ENCODE measurements at places on chromosomes 1 and 21.

GRCh38 chr1:37994886-37995566, 5.2 kb upstream of the SF3A3 start:
- DNase-seq, result no peak

DNA sequence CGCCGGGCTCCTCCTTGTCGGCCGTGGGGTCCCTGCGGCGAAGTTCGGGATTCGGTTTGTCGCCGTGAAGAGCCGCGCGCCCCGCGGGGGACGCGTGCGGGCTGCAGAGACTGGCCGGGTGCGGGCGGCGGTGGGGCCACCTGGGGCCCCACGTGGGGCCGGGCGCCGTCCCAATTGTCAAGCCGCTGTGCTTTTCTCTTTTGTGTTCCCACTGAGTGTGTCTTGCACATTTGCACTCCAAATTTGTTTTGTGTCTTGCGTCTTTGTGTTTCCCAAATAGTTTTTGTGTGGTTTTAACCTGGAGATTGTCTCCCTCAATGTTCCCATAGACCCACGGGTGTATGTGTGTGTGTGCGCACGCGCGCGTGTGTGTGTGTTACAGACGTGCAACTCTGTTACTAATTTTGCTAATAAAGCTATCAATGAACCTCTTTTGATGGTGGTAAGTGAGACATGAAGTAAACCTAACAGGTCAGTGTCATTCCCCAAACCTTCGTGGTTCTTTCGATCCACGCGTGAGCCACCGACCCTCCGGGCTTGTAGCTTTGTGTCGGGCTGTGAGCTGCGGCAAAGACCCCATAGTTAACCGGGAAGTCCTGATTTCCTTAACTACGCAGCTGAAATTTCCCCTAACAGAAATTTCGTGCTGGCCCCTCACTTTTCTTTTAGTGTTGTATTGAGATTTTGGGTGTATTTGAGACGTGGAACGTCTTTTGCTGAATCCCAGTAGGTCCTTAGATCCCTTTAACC, 708 bp downstream of the PRDM2 start:
- DNase-seq, result peak; percentile 59

- no peak for DNase-seq
These were observed 64.8 kb upstream of the ZNF648 start for GRCh38 chr1:182126272-182126800.

GRCh38 chr1:80155371-80155770, 1148.8 kb upstream of the ADGRL4 start:
- no peak for DNase-seq

GRCh38 chr1:17732475-17732874, 22.7 kb upstream of the ACTL8 start:
- no peak for DNase-seq

DNA sequence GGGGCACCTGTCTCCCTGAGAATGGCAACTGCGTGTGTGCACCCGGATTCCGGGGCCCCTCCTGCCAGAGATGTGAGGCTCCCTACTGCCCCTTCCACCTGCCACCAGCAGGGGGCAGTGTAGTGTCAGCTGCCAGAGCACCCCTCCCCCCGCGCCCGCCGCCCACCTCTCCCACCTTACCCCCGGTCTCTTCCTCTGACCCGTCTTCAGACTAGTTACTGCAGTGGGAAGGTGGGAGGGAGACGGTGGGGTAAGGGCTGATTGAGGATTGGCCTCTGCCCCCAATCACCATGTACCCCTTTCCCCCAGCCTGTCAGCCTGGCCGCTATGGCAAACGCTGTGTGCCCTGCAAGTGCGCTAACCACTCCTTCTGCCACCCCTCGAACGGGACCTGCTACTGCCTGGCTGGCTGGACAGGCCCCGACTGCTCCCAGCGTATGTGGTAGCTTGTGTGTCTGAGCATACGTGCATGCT, 10.1 kb upstream of the LRRC71 start:
- DNase-seq, result peak; percentile 34

GRCh38 chr1:6891781-6892579, 106.7 kb downstream of the CAMTA1 start:
- no peak for DNase-seq

- DNase-seq, result no peak
These were observed 8.1 kb downstream of the ARV1 start for GRCh38 chr1:230986976-230987375.

- DNase-seq, result no peak
These were observed 8.1 kb downstream of the ADAMTS5 start for GRCh38 chr21:26958788-26959187.

DNA sequence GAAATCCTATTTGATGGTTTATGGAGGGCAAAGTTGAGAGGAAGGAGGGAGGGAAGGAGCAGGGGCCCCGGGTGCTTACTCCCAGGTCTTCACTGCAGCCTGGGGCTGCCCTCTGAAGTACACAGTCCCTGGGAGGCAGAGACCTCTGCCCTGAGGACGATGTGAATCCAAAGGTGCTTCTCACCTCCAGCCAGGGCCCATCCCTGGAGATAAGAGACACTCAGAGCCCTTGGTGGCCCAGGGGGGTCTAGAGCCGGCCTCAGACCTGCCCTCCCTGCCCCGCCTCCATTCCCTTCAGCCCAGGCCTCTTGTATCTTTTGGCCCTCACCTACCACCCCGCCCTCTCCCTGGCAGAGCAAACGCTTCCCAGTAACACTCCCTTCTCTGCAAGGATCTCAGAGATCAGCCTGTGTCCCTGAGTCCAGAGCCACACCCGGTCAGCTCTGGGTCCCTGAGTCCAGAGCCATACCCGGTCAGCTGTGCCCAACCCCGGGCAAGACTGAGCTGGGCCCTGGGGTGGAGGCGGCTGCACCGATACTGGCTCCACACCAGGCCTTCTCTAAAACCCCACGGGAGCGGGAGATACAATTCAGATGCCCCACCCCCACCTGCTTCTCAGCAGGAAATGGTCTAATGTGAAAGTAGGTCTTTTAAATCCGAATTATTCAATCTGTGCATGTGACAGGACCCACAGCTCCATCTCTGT, 3.6 kb upstream of the GNB1 start:
- DNase-seq, result no peak

DNA sequence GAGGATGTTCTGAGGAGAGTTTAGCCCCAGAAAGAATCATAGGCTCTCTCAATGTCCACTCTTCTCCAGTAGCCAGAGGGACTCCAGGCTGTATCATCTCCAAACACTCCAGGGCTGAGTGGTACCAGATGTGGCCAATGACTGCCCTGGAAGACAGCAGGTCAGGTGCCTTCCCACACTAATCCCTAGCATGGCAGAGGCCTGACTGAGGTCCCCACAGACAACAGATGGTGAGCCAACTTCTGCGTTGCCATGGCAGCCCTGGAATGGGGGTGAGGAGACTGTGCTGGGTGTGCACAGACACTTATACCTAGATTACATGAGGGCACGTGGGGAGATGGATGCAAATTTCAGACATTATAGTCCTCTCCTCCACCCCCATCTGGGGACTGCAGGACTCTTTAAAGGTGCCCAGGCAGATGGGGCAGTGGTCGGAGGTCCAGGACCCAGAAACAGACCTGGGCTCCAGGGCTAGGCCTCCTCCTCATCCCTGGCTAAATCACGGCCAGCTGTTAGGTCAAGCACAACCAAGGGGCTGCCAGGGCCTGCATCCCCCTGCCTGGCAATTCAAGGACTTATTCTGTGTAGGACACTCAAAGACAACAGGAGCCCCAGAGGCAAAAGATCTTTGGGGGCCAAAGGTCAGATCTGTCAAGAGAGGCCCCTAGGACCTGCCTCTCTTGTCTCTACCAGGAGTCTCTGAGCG, 42.9 kb downstream of the CAMK2N1 start:
- no peak for DNase-seq

GRCh38 chr1:215568299-215568692, 1.2 kb downstream of the KCTD3 start:
- DNase-seq, result peak; percentile 73

- no peak for DNase-seq
These were observed 28.4 kb downstream of the VPS13D start for GRCh38 chr1:12258272-12258671.

DNA sequence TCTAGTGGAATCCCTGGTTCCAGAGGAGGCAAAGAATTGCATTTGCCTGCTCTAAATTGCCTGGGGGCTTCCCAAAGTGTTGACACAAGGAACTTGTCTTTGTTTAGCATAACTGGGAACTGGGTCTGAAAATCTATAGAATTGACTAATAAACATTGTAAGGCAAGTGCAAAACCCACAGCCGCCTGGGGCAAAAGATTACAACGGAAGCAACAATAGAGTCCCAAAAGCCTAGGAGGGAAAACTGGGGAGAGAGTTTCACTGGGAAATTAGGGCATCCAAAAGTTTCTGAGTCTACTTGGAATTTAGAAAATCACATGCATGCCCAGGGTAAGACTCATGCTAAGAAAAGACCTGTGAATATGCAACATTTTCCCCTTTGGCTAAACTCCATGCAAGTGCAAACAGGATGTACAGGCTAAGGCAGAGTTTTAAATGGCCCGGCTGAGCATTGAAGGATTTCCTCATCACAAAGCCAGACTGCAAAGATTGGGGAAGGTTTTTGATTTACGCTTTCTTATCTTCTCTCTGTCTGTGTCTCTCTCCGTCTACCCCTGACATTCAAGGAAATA, 725.3 kb upstream of the NCAM2 start:
- DNase-seq, result no peak

- no peak for DNase-seq
These were observed 14.9 kb downstream of the SLC45A3 start for GRCh38 chr1:205665201-205666045.

- no peak for DNase-seq
These were observed 14.0 kb downstream of the A3GALT2 start for GRCh38 chr1:33306653-33307493.
